ENCODE measurements at places on chromosomes 5 and 9.

DNA sequence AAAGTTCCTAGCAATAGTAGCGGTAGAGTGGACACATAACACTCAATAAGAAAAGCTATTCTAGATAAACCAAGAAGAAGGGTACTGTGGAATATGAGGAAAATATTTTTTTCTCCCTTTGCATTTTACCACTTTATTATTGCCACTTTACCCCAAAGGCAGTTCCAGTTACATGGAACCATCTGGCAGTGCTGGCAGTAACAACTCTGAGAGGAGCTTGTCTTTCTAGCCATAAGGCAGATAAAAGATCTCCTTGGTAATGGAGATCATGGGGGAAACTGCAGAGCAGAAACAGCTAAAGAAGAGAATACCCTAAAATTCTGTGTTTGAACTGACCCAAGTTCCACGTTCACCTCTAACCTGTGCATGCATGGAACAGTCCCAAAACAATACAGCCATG lies 38.5 kb downstream of the UBTD2 start:
- no peak for DNase-seq

DNA sequence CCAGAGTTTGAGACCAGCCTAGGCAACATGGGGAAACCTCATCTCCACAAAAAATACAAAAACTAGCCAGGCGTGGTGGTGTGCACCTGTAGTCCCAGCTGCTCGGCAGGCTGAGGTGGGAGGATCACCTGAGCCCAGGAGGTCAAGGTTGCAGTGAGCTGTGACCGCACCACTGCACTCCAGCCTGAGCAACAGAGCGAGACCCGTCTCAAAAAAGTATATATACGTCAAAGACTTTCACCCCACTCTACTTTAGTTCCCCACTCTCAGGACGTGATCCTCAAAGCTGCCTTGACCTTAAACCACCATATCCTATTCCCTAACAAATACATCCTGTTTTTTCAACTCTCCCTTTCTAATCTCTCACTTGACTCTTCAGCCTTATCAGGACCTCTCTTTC lies 41.0 kb downstream of the PCDHGC5 start:
- no peak for DNase-seq

DNA sequence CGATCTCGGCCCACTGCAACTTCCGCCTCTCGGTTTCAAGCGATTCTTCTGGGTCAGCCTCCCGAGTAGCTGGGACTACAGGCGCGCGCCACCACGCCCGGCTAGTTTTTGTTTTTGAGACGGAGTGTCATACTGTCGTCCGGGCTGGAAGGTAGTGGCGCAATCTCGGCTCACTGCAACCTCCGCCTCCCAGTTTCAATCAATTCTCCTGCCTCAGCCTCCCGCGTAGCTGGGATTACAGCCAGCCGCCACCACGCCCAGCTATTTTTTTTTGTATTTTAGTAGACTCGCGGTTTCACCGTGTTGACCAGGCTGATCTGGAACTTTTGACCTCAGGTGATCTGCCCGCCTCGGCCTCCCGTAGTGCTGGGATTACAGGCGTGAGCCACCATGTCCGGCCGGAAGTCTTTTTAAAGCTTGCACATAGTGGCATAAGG lies 1.2 kb downstream of the SMC5 start:
- DNase-seq: no peak

DNA sequence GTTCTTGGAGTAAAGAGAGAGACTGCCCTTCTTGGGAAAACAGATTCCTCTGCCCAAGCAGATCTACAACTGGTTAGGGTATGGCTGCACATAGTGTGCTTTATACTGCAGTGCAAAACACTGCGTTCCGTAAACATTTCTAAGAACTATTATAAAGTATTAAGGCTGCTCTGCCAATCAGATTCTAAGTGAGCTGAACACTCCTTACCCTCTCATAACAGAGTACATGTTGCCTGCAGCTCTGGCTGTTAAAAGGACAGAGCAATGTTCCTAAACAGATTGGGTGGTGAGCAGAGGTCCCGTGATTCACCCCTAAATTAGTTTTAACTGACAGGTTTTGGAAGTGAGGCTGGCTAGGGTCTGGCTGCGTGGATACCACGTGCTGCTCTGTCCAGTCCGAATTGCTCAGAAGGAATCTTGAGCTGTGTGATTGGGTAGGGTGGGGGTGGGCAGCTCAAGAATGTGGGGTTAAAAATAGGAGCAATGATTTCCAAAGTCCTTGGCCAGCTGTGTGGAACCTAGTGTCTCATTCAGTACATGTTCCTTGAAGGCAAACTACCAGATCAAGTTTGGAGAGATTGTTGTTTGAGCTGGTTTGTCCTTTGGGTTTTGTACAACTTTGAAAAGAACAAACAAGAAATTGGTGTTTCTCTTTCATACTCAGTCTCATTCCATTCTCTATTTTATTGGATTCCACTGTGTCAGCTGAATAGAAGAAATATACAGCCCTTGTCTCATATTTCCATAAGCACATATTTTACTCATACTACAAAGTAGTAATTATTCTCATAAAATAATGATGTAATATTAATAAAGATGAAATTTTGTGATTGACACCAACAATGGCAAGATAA lies 497.6 kb upstream of the CD180 start:
- DNase-seq: no peak

DNA sequence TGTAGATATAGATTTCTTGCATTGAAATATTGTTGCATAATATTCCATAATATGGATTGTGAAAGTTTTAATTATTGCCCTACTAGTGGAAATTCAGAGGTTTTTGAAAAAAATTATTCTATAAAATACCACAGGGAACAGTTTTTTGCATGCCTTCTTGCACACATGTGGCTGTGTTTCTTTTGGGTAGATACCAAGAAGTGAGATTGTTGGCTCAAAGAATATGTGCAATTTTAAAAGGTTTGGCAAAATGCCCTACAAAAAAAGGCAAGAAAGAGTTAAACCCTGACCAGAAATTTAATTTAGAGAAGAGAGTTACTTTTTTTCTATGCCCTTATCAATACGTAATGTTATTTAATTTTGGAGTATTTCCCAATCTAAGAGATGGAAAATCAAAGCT lies 270.8 kb upstream of the DAPK1 start:
- no peak for DNase-seq

- DNase-seq: no peak
These were observed 198.6 kb downstream of the PAX5 start for GRCh38 chr9:36835271-36835996.

DNA sequence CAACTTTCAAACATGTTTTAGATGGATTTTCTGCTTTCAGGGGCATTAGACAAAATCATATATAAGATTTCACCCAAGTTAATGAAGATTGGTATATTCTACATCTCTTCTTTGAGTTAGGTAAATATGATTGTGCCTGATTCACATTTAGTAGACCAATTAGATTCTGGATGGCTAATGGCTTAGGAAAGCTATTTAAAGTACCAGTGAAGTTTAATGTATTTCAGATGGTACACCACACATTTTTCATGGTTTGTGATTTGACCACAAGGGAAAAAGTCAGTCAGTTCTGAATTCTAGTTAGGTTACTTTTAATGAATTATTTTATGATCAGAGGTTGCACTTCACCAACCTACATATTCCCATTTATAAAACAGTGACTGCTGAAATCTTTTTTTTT lies 409.7 kb downstream of the ADGRV1 start:
- DNase-seq: no peak

DNA sequence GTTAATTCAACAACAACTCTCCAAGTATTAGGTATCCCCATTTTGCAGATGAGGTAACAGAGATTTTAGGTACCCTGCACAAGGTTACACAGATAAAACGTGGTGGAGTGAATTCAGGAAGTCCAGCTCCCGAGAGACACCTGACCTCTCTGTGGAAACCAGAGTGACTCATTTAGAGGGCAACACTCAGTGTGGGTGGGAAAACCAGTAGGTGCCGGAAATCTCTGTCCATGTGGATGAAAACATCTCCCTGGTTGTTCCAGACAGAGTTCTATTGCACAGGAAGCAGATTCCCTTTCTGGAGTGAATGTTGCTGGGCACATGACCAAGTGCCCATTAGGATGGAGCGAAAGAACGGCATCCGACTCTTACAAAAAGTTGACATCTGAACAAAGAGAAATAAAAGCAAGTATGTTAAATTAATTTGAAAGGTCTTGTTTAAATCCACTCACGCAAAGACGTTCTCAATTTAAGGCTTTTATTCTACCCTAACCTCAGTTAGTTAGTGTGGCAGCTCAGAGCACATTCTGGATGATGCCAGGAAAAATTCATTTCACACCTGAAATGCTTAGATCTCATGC lies 391.9 kb upstream of the WWC1 start:
- no peak for DNase-seq

- no peak for DNase-seq
These were observed 119.3 kb downstream of the LMNB1 start for GRCh38 chr5:126896170-126896702.

DNA sequence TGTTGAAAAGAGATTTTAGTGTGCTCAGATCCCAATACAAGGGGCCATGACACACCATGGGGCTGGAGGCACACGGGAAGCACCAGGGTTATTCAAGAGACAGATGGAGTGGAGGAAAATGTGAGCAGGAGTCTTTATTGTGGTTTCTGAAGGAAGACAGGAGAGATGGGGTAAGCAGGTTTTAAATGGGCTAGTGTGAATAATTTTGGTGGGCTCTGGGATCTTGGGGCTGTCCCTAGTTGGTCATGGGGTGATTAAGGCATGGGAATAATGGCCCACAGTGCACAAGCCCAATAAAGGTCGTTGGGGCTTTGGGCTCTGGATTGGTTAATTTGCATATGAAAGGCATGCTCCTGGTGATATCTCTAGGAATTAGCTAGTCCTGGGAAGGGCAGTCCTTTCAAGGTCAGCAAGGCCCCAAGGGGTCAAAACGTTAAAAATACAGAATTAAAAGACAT lies 3.6 kb upstream of the SCGB3A2 start:
- DNase-seq: no peak

DNA sequence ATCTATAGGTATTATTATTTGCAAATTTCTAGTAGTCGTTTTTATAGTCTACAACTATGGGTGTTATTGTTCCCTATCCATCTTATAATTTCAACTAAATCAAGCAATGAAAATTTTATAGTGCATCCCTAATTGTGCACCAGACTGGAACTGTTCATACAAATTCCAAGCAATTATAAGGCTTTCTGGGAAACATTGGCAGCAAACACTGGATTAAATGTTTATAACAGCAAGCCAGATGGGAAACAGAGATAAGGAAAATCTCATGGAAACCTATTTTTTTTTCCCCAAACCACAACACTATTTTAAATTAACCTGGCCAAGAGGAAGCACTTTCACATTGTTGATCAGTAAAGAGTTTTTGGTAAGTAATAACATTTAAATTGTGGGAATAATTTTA lies 524.3 kb downstream of the RASEF start:
- no peak for DNase-seq
